ENCODE measurements at places on chromosomes 5 and 9. TPM values are rescaled to one million over a fixed set of nuclear protein-coding genes. Genes with fewer than 3 reads are reported as not detected.
A peak's percentile ranks its signal among the peaks of the same experiment; 100 is the strongest.

- H3K4me3 ChIP-seq = no peak overlapping the region
- no peaks in the 10 kb centered on the region for H3K36me3 ChIP-seq
- peak overlapping the region; percentile 72 for H3K27ac ChIP-seq
- peaks cover 4% of the 10 kb centered on the region for H3K4me1 ChIP-seq
- no peak for DNase-seq
Observed at GRCh38 chr9:35635730-35636129, 15.0 kb downstream of the SIT1 start.

DNA sequence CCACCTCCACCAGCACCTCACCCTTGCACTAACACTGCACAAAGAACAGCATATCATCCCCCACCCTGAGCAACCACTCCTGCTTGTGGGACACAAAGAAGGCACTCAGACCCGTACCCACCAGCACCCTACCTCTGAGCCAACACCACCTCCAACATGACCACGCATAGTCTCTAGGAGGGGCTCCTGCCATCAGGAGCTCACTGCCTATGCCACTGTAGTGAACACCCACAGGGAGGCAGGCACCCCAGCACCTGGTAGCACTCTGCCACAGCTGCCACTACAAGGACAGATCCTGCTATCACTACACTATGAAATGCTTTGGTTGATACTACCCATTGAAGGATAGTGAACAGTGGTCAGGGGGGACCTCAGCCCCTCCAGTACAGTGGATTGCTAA is 395.6 kb upstream of the GRAMD2B start:
- H3K4me1 ChIP-seq = no peaks in the 10 kb centered on the region
- H3K27me3 ChIP-seq = no peaks in the 10 kb centered on the region
- no peak for DNase-seq
- H3K36me3 ChIP-seq = no peaks in the 10 kb centered on the region
- no peak overlapping the region for H3K27ac ChIP-seq

Gene PTPDC1
- total RNA-seq = 9.0 TPM

Gene UCK1
- 29.0 TPM for total RNA-seq

Data from upper lobe of left lung (tissue), 6 donors.